ENCODE measurements at places on chromosomes 2 and 18.
A peak's percentile ranks its signal among the peaks of the same experiment; 100 is the strongest.

DNA sequence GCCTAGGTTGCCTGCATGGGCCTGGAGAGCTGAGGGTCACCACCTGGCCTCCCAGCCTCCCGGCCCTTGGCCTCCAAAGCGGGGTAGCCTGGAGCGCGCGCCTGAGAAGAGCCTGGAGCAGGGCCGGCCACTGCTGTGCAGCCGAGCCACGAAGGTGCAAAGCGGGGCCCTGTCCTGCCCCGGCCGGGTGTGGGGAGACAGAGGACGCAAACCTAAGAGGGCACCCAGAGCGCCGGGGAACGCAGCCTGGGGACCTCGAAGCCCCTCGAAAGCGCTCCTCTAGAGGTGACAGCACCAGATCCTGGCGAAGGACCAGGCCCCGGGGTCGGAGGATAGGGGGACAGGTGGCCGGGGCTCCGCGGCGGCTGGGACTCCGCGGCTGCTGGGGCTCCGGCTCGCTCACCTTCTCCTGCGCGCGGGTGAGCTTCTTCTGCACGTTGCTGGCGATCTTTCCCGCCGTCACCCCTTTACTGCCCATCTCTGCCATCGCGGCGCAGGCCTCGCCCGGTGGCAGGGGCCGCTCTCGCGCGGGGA, 430 bp downstream of the BIN1 start:
- no peak for DNase-seq

DNA sequence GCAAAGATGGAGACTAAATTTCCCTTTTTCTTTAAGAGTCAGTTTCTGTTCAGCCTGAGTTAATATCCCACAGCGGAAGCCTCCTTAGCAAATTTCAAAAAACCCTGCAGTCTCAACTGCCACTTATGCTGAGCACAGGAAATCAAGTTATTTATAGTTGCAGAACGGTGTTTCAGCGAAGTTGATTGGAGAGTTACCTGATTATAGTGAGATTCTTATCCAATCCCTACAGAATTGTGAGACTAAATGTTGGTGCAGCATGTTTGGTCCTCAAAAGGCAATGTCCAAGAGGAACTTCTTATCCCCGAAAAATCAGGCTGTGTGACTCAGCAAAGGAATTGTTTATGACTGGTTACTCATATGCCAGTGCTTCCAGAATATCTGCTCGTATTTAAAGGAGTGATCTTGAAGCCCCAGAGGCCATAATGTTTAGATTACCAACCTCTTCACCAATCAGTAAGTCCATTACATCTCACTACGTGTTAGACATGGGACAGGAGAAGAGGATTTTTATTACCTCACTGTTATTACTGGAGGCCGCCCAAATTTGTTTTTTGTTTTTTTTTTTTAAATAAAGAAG, 67.9 kb downstream of the LRRFIP1 start:
- peak; percentile 73 for DNase-seq

DNA sequence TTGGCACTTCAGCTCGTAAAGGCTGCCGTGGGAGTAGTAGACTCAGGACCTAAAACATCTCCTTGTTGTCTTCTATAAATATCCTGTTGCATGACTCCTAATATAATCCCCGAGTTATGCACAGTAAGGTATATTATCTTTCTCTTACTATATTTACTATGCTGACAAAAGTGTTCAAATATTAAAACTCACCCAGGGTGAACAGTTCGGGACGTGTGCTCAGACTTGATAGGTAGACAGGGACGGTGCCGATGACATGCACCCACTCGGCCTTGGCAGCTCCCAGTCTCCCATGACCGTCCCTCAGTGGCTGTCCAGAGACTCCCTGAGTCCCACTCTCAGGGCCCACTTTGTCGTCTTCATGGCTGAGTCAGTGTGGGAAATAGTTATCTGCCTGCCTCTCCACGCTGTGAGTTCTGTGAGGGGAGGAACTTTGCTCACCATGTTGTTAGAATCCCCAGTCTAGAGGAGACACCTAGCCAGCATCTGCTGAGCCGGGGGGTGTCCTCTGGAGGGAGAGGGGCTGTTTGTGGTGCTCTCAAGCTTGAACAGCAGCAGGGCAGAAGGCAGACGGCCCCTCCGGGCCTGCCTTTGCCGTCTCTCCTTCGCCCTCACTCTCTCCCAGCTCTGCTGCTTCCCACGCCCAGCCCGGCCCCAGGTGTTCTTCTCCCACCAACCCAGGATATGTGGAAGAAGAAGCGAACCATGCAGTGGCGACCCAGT, 75.0 kb downstream of the DGKD start:
- DNase-seq = no peak

- DNase-seq = no peak
Observed at GRCh38 chr2:234139755-234140154, 89.3 kb downstream of the SPP2 start.

DNA sequence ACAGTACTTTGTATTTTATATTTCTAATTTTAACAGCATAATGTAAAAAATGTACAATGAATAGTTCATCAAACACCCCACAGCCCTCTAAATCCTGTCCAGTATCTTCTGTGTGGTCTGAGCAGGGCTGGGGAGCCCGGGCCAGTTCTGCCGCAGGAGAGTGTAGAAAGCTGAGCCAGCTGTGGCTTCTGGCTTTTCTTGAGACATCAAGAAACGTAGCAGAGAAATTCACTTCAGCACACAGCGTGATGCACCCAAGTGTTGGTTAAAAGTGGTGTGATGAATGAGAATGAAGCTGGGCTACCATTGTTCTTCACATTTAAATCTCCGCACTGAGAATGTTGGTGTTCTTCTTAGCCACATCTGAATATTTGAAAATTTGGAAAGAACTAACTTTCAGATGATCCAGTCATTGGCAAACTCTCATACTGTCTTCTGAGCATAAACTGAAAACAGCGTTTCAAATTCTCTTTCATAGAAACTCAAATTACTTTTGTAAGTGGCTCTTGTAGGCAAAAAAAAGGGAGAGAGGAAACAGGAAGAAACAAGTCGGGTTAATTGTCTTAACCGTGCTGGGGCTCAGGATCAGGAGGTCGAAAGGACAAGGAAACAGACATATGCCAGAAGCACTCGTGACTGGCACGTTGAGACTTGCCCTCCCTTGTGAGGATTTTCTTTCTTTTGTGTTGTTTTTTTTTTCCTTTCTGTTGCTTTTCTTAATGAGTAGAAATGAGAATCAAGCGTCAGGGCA, 23.4 kb upstream of the TMEM87B start:
- no peak for DNase-seq

- DNase-seq = no peak
Observed at GRCh38 chr2:72975017-72975416, 57.7 kb downstream of the EMX1 start.
